ENCODE measurements at places on chromosomes 5 and 9.

- DNase-seq = no peak
Observed at GRCh38 chr5:154513669-154514084, 35.6 kb upstream of the HAND1 start.

DNA sequence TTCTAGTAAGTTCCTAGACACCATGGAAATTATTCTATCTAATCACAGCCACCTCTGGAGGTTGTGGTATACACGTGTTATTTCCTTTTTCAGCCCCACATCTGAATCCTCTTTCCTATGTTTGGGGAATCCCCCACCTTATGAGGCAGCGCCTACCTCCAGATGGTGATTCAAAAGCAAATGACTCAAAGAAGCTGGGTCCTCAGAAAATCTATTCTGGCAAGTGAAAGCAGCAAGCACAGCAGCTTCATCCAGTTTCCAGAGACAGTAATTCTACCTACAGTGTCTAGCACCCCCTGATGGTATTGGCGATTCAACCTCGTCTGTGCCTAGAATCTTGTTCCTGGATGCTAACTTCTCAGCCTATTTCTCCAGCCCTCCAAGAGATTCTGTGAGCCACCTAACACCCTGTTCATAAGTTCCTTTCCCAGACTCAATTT, 43.0 kb downstream of the STRBP start:
- no peak for DNase-seq

GRCh38 chr5:53364061-53364460, 116.4 kb upstream of the FST start:
- DNase-seq = no peak

DNA sequence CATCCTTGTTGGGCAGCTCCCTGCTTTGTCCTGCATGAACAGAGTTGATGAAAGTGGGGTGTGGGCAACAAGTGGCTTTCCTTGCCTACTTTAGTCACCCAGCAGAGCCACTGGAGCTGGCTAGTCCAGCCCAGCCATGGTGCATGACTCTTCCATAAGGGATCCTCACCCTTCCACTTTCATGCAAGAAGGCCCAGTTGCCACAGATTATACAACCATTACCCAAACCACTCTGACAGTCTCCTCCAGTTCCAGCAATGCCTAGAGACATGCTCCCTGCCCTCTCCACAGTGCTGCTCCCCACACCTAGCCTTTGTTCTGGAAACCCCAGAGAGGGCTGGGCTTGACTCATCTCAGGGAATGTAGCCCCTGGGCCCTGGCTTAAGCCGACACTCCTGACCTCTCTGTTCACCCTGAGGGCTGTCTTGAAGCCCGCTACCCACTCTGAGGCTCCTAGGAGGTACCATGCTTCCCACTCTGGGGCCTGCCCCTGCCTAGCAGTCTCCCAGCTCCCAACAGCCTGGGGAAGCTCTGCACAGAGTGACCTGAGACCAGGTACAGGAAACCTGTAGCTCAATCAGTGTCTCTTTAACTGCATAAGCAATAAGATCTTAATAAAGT, 3.9 kb downstream of the SLC35A4 start:
- no peak for DNase-seq

- no peak for DNase-seq
Observed at GRCh38 chr5:32586276-32586599, 881 bp downstream of the SUB1 start.

DNA sequence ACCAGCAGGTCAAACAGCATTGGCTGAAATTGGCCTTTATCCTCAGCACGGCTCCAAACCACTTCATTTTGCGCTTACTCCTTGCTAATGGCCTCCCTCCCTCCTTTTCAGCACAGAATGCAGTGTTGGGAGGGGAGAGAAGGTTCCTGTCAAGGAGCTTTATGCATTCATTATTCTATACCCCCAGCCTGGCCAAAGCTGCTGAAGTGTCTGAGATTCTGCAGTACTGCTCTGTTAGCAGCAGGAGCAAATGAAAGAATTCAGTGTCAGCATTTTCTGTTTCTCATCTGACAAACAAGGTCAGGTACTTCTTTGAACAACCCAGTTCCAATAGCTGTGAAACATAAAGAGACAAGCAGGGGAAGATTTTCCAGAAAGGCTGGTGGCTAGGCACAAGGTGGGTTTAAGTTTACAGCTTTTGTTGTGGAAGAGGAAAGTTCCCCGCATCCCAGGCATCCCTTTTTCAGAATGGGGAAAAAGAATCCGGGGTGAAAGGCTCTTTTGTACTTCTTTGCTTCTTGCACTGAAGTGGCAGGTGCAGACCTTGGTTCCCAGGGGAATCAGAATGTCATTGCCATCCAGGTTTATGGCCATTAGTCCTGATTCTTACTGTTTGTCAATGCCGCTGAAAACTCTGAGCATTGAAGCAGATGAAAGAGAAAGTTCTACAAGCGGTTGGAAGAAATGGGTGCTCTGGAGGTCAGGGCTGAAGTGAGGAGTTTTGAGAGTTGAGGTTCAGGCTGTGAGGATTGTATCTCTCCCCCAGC, 109.3 kb upstream of the APC start:
- DNase-seq = no peak

DNA sequence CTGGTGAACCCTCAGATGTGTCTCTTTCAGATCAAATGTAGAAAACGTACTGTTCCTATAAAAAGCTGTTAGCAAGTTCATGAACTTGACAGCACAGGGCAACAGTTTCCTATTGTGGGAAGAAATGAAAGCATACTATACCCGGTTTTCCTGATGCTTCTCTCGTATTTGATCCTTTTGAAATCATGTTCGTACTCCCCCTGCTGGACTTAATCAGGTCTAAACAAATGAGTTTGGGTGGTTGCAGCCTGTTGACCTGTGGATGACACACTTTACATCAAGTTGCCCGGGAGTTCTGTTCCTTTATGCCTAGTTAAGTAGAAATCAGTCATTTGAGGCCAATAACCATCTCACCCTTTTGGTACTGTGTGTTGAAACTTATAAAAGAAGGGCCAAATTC, 1992.3 kb downstream of the MAT2B start:
- no peak for DNase-seq

- DNase-seq = no peak
Observed at GRCh38 chr5:81776258-81776657, 25.4 kb upstream of the SSBP2 start.

- DNase-seq = no peak
Observed at GRCh38 chr9:105967797-105968196, 273.5 kb downstream of the TMEM38B start.

DNA sequence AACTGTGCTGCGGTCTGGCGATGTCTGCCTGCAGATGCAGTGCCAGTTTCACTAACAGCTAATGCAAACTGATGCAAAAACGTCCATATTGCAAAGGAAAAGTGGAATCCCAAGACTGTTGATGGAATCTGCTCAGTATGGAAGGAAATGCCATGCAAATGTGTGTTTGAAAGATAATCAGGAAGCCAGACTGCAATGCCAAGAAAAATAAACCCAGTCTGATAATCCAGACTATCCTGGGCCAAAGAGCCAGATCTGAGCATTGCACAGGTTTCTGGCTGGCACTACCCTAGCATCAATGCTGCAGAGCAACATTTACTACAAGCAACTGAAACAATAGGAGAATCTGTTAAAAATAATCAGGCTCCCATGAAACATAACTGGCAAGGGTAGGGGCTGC, 130.3 kb downstream of the FSTL4 start:
- no peak for DNase-seq

- DNase-seq = peak; percentile 74
Observed at GRCh38 chr9:20640331-20641187, 18.3 kb upstream of the MLLT3 start.

DNA sequence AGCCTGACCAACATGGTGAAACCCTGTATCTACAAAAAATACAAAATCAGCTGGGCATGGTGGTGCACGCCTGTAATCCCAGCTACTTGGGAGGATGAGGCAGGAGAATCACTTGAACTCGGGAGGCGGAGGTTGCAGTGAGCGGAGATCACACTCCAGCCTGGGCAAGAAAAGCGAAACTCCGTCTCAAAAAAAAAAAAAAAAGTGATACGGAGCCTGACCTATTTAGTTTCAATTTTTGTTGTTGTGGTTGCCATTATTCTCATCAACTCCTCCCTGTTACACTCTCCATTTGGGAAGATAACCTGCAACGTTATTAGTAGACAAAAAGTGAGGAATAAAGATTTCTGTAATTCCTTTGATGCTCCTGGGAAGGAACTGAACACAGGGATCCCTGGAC, 1.3 kb downstream of the STOM start:
- DNase-seq = no peak

DNA sequence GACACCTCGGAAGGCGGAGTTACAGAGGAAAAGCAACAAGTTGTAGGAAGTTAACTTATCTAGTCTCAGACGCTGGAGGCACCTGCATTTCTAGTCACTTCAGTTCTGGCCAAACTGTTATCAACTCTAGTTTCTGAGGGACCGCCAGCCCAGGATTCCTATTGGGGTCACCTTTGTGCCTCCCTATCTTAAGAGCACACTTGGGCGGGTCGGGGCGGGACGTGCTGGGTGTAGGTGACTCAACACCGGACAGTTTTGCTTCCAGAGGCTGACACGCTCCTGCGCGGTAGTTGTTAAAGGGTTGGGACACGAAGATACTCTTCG, 679 bp upstream of the KDM4C start:
- DNase-seq = no peak

DNA sequence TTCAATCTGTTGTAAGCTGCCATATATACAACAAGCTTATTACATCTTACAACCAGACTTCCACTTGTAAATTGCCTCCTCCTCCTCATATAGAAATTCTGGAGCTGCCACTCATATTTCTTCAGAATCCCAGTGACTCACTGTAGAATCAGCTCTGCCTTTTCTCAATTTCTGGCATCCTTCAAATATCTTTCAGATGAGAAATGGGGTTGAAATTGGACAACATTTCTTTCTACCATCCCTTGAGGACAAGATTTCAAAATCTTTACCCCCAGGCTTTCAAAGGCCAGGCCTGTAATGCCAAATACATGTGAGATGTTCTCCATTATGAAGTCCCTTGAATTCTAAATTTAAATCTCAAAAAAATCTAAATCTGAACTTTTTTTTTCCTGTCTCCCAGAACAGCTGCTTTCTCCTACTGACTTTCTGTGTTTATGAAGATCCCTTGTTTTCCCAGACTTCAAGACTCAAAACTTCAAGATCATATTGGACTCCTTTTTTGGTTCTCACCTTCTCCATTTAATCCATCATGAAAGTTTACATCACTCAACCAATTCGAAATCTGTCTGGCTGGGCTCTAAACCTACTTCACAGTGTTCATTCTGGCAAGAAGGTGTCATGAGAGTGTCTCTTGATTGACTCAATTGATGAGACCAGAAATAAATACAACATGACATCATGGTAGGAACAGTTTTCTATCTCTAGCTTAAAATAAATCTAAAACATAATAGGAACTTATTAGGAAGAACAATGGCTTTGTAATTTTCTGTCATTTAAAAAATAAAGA, 109.8 kb downstream of the HMHB1 start:
- no peak for DNase-seq

DNA sequence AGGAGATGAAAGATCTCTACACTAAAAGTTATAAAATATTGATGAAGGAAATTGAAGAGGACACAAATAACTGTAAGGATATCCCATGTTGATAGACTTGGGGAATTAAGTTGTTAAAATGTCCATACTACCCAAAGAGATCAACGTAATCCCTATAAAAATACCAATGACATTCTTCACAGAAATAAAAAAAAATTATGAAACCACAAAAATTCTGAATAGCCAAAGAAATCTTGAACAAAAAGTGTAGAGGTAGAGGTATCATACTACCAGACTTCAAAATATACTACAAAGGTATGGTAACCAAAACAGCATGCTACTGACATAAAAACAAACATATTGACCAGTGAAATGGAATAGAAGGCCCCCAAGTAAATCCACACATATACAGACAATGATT, 71.5 kb upstream of the ELL2 start:
- DNase-seq = no peak

DNA sequence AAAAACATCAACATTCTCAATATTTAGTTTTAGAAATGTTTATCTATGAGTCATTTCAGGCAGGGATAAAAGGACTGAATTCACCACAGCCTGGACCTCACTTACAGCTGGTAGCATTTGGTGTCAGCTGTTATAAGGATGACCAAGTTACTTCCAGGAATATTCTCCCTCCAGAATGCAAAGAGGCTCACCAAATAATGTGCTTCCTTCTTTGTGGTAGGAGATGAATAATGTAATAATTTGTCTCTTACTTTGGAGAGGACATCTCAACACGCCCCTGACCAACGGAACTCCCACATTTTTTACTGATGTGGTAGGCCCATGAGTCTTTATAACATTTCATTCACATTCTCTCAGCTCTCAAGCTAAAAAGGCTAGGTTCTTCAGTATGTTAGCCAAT, 825.9 kb upstream of the GRAMD2B start:
- DNase-seq = no peak

GRCh38 chr9:101527066-101527465, 6.6 kb upstream of the RNF20 start:
- DNase-seq = no peak

DNA sequence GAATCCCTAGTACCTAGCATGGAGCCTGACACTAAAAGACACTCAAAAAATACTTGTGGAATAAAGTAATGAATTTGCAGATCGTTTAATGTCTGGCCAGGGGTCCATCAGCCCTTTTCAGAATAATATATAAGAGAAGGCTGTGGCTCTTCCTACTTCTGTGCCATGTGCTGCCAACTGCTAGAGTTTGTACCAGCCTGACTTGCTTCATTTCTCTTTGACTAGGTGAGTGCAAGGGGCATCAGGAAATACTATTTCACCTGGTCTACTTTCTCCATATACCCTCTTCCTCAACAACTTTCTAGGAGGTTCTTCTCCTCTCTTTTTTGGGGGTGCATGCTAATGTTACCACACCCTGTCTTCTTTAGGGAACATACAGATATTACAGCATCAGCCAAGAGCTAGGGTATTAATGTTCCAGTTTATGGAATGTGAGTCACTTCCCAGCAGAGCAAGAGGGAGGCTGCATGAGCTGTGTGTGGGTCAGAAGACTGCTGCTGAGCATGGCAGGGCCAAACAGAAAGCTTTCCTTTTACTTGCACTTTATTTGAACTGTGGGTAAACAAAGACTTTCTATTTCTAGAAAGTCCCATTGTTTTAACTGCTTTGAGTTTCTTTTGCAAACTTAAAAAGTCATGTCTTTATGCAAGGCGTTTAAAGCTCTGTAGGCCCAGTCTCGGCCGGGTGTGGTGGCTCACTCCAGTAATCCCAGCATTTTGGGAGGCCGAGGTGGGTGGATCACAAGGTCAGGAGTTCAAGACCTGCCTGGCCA, 158.9 kb downstream of the ADAMTSL1 start:
- no peak for DNase-seq

DNA sequence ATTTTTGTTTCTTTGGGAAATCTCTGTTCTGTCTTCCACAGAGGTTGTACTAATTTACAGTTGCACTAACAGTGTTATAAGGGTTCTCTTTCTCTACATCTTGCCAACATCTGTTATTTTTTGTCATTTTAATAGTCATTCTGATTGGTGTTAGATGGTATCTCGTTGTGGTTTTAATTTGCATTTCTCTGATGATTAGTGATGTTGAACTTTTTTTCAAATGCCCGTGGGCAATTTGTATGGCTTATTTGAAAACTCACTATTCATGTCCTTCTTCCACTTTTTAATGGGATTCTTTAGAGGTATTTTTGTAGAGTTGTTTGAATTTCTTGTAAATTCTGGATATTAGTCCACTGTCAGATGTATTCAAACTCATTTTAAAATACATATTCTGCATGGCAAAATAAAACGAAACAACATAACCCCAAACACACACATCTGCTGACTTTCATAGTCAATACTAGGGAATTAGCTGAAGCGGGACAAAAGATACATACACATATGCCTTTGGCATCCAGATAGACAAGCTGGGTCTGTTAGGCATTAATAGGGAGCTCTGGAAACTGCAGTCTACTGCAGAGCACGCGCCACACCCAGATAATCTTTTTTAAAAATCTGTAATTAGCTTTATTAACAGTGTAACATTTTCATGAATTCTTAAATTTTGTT, 5.8 kb upstream of the SPATA31C2 start:
- no peak for DNase-seq
